ENCODE measurements at places on chromosomes 7 and 10.
A peak's percentile ranks its signal among the peaks of the same experiment; 100 is the strongest.

DNA sequence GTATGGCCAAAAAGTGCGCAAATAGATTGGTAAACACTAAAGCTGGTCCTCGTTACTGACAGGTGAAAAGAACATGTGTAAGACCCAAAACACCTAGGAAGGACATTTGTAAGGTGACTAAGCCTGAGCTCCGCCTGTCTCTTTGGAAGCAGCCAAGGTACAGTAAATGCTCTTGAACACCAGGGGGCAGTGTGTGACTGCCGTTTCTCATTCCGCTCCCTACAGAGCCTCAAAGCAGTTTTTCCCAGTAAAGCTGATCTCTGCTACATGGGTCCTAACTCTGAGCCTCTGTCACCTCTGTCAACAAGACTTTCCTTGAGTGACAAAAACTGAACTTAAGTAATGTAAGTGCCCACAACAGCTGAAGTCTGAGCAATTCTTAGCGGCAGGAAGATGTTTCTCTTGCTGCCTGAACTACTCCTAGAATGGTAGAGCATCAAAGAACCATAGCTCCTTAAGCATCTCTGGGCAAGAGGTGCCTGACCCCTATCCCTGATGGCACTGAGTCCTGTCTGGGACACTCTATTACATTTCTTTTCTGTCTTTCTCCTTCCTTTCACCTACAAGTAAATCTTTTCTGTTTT is 238.0 kb upstream of the INHBA start:
- DNase-seq = peak; percentile 53

DNA sequence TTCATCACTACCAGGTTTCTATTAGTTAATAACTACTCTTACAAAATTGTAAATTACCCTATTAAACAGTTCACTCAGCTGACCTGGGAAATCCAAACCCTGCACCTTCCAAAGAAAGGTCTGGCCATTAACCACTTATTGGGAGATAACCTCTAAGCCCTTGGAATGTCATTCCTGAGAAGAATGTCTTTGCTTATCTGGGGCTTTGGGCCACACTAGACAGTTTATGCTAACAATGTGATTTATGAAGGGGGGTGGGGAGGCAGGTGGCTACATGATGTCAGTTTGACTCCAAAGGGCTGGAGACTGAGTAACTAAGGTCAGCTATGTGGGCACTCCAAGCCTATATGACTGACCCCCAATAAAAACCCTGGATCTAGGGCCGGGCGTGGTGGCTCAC is 50.7 kb downstream of the AKR1D1 start:
- no peak for DNase-seq

DNA sequence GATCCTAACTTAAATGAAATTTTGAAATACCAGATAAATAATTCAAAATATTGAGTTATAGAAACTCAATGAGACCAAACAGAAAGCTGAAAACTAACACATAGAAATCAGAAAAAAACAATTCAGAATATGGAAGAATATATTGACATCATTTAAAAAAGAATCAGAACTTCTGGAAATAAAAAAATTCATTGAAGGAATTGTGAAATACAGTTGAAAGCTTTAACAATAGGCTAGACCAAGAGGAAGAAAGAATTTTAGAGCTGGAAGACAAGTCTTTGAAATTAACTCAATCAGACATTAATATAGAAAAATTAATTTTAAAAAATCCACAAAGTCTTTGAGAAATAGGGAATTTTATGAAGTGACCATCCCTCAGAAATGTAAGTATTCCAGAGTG is 36.8 kb upstream of the AKR1C1 start:
- no peak for DNase-seq

DNA sequence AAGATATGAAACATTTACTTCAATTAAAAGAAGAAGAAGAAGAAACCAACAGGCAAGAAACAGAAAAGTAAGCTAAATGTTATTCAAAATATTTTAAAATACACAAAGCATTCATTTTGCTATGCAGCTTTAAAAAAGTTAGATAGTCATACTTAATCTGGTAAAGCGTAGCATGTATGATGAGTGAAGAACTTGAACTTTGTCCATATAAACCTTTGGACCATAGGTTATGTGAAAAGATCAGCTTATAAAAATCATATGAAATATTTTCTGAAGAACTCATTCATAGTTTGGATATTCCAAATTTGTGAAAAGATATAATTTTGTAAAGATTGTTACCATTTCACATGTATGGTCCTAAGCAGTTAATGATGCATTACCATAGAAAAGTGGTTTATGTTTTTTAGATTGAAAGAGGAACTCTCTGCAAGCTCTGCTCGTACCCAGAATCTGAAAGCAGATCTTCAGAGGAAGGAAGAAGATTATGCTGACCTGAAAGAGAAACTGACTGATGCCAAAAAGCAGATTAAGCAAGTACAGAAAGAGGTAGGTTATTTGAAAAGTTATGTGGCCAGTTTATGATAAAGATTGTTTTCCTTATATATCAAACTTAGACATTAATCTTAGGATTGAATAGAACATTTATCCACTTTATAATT is 37.3 kb downstream of the KIF20B start:
- no peak for DNase-seq

GRCh38 chr7:82506702-82507101 is 63.1 kb upstream of the CACNA2D1 start:
- DNase-seq = no peak

- DNase-seq = no peak
Observed at GRCh38 chr7:105791926-105792325, 84.5 kb downstream of the ATXN7L1 start.

GRCh38 chr10:109037978-109038377 is 885.3 kb downstream of the XPNPEP1 start:
- DNase-seq = no peak

DNA sequence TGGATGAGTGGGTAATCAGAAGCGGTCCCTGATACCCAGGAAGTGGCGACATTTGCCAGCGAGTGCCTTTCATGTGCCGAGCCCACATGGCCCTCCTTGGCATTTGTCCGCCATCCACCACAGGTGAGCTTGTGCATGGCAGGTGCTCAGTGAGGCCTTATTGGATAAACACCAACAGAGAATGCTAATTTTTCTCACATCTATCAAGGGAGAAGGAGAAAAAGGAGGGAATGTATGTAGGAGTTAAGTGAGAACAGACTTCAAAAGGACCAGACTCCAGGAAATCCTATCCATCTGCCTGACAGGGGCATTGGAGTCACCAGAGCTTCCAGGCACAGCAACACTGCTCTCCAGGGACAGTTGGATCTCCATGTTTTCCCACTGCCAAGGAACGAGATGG is 143.5 kb upstream of the ZMIZ1 start:
- no peak for DNase-seq

GRCh38 chr7:139043823-139044812 is 8.3 kb upstream of the ZC3HAV1L start:
- peak; percentile 77 for DNase-seq

- no peak for DNase-seq
Observed at GRCh38 chr7:86914551-86914950, 144.9 kb downstream of the ELAPOR2 start.

All from stimulated activated CD4-positive, alpha-beta T cell treated with anti-CD3 and anti-CD28 coated beads, Interleukin-2, amount 100 ng/mL, for 24 hours (primary cell).